Germinal center (tissue), 1 donor: ENCODE measurements at places on chromosomes 5 and 9.

DNA sequence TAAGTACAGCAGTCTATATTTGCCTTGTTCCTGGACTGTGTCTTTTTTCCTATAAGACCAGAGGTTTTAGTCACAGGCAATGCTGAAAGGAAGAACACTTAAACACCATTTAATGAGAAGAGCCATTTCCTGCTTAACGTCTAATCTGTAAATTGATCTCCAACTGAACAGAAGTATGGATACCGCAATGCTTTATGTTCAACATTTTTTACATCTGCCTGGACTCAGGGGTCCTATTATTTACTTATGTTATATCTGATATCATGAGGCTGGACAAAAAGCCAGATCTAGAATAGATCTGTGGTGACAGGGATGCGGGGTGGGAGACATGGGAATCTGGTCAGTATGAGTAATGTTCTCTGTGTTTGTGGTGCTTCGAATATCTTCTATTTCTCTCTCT is 334.6 kb upstream of the MPDZ start:
- DNase-seq = no peak

GRCh38 chr5:151083081-151083676 is 2.3 kb upstream of the TNIP1 start:
- no peak for DNase-seq

GRCh38 chr9:72415163-72415562 is 50.2 kb upstream of the ZFAND5 start:
- no peak for DNase-seq

- DNase-seq = peak; percentile 30
Observed at GRCh38 chr9:36798350-36799065, 225.8 kb downstream of the MELK start.

- DNase-seq = no peak
Observed at GRCh38 chr9:875119-875962, 33.8 kb downstream of the DMRT1 start.

GRCh38 chr9:16213781-16214515 is 656.5 kb downstream of the BNC2 start:
- no peak for DNase-seq

GRCh38 chr5:135376961-135377624 is 21.9 kb downstream of the MACROH2A1 start:
- DNase-seq = no peak

DNA sequence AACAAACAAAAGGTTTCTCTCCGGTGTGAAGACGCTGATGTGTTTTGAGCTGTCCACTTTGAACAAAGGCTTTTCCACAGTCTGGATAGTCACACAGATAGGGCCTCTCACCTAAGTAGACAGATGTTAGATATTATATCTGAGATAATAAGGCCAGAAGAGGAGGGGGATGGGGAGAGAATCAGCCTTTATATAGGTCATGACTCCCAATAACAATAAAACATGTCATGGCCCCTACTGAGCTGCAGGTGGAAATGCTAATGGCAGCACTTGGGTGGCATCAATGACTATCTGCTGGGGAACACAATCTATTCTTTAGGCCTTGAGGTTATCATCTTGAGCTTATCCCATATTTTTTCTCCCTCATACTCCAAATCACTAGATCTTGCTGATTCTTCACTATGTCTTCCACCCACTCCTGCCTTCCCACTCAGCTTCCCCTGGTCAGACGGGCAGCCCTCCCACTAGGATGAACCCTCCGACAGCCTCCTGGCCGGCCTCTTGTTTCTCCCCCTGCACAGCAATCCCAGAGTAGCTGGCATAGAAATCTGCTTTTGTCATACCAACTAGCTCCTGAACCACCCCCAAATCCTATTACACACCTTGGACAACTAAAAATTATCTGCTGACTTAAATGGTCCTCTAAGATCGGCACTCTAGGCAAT is 11.5 kb upstream of the SLC35D2 start:
- no peak for DNase-seq

DNA sequence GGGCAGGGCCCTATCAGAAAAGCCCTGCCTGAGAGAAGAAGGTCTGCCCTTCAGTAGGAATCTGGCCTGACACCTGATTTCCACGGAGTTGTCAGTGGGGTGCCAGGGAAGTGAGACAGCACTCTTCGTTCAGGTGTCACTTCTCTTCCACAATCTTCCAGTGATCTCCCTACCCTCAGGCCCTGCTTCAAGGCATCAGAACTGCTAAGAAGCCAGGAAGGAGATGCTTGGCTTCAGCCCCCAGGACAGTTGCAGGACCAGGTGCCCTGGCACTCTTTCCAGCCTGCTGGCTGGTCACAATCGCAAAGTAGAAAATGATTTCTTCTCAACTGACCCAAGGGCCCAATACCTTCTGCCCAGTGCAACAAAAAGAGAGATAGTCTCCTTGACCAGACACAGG is 50.3 kb downstream of the SPOCK1 start:
- DNase-seq = no peak

- peak; percentile 28 for DNase-seq
Observed at GRCh38 chr9:37301042-37301853, 121.2 kb upstream of the GRHPR start.

DNA sequence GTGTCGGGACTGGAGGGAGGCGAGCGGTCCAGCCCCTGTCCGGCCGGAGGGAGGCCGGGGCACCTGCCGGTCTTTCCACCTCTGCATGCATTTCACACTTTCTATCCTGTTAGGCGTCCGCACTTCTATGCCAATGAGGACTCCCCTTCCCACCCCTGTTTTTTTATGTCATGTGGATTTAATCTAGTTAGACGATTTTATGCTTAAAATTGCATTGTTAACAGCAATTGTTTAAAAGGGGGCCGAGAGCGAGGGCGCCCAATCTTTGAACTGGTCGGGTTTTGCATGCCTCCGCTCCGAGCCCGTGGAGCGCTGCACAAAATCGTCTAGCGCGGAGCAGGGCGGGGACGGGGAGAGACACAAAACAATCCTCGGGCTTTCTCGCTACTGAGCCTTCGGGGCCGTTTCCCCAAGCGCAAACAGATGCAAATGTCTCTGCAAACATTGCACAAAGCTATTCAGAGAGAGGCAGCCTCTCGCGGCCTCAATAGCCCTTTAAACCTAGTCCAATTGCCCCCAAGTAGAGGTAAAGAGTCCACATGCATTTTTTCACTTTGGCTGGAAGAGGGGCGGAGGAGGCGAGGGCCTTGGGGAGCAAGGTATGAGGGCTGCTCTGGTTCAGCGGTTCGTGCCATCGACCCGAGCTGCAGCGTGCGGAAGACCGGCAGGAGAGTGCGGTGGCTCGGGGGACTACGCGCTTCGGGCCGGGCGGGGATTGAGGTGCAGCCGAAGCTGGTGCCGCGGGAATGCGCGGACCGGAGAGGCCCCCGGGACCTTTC is 37.5 kb upstream of the TIFAB start:
- peak; percentile 27 for DNase-seq

- DNase-seq = no peak
Observed at GRCh38 chr5:106167766-106168165, 1503.0 kb downstream of the EFNA5 start.

- no peak for DNase-seq
Observed at GRCh38 chr5:127275641-127276193, 14.9 kb upstream of the MEGF10 start.

GRCh38 chr9:137772281-137772873 is 105.2 kb upstream of the CACNA1B start:
- DNase-seq = no peak

GRCh38 chr9:122207096-122207495 is 21.7 kb downstream of the LHX6 start:
- DNase-seq = no peak

GRCh38 chr5:62139741-62140140 is 166.3 kb upstream of the KIF2A start:
- no peak for DNase-seq

GRCh38 chr5:63233911-63234310 is 655.3 kb downstream of the LRRC70 start:
- DNase-seq = no peak

- no peak for DNase-seq
Observed at GRCh38 chr9:22214021-22214420, 204.9 kb upstream of the CDKN2B start.

DNA sequence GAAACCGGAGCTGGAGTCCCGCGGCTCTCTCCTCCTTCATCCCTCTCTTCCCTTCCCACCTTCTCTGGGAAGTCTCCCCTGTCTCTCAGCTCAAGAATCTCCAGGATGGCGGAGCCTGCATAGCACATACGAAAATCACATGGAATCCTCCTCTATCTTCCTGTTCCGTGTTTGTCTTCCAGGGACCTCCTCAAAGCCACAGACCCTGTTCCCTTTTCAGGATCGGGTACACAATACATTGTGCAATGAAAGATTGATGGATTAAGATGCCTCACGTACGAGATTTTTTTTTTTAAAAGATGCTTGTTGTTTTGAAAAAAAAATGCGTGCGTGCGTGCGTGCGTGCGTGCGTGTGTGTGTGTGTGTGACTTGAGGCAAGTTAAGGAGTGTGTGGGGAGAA is 46.6 kb upstream of the OLFM1 start:
- DNase-seq = no peak

- DNase-seq = peak; percentile 9
Observed at GRCh38 chr5:128213340-128213739, 129.8 kb downstream of the SLC12A2 start.

GRCh38 chr9:83062651-83063527 is at the start of gene RASEF:
TSS of gene RASEF (minus strand) at chr9:83063142. CDS start at chr9:83062867, 275 bp downstream.
- DNase-seq = no peak

DNA sequence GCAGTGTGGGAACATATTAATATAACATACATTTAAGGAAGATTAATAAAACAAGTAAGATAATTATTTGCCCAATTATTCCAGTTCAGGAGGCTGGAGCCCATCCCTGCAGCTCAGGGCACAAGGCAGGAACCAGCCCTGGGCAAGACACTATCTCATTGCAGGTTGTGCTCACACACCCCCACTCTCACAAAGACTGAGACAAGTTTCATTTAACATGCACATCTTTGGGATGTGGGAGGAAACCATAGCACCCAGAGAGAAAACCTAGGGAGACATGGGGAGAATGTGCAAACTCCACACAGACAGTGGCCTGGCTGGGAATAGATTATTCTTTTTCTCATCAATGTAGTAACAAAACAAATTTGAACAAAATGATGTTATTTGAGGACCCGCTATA is 279.1 kb downstream of the MCTP1 start:
- DNase-seq = no peak

- DNase-seq = no peak
Observed at GRCh38 chr9:13267743-13268142, 11.7 kb downstream of the MPDZ start.

DNA sequence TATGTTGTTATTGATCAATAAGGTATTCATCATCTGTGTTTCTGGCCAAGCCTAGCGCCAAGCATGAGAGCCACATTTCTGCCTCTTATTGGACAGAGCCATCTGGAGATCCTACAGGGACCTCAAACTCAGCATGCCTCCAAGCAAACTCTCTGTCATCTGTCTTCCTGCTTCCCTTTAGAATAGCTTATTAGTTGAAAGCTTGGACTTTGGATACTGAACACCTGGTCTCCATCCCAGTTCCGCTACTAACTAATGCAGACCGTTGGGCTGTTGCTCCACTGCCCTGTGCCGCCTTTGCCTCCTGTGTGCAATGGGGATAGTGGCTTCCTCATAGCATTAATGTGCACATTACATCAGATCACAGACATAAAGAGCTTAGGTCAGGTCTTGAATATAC is 65.5 kb downstream of the MAP1B start:
- no peak for DNase-seq

- no peak for DNase-seq
Observed at GRCh38 chr9:136014147-136014923, 53.2 kb upstream of the UBAC1 start.

DNA sequence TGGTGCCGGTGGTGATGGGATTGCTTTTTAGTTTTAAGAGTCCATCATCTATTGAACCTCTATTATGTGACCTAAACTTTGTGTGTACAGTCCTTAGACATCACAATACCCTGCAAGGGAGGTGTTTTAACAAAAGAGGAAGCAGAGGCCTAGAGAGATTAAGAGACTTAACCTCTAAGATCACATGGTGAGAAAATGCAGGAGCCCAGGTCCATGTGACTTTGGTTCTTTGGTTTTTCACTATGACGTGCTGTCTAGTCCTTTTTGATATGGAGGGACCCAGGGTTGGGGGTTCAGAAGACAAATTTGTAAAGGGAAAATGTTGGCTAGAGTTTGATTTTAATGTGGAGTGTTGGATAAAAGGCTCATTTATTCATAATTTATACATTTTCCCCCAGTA is 34.1 kb upstream of the TRMT10B start:
- DNase-seq = no peak

DNA sequence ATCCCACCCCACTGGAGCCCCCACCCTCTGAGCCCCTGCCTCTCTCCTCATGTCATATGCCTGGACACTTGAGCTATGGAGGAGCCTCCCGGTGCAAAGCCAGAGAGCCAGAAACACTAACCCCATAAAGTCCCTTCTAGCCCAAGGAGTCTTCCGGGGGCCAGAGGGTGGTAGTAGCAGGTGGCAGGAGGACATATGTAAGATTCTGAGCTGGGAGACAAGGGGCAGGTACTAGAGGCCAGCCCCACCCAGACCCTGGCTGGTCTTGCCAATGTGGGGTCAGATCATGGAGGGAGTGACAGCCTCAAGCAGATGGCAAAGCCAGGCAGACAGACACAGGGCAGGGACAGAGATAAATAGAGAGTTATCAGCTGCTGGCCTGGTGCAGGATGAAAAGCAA is 63.4 kb downstream of the PSD2 start:
- DNase-seq = no peak

- DNase-seq = peak; percentile 2
Observed at GRCh38 chr5:102153003-102153759, 142.9 kb downstream of the SLCO4C1 start.

GRCh38 chr9:130994135-130995085 is 14.6 kb upstream of the LAMC3 start:
- no peak for DNase-seq

DNA sequence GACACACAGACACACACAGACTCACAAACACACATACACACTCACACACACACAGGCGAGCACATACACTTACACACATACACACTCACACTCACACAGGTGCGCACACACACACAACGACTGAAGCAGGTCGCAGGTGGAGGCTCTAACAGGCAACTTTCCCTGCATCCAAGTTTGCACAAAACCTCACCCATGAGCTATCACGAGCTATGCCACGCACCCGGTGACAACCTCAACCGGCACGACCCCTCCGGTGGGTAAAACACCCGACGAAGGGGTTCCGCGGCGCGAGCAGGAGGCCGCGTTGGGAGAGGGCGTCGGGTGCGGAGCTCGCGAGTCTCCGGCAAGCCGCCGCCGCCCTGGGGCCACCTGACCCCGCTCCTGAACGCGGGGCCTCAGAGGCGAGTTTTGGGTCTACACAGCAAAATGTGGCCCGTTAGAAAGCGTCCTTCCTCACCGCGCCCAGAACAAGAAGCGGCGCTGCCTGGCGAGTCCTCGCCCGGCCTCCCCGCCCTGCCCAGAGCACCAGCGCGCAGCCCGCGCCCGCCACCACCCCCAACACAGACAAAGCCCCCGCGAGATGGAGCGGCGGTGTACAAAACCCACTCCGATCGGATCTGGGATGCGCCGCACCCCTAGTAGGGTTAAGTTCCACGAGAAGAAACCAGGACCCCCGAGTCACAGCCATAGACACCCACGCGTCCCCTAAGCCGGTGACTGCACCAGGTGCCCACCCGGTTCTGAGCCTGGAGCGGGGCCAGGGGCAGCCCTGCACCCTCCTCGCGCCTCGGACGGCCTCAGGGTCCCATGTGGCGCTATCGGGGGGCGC is 665 bp downstream of the SLC6A3 start:
- DNase-seq = no peak
